ENCODE measurements at places on chromosomes 4 and X. TPM values are rescaled to one million over a fixed set of nuclear protein-coding genes. Genes with fewer than 3 reads are reported as not detected.

DNA sequence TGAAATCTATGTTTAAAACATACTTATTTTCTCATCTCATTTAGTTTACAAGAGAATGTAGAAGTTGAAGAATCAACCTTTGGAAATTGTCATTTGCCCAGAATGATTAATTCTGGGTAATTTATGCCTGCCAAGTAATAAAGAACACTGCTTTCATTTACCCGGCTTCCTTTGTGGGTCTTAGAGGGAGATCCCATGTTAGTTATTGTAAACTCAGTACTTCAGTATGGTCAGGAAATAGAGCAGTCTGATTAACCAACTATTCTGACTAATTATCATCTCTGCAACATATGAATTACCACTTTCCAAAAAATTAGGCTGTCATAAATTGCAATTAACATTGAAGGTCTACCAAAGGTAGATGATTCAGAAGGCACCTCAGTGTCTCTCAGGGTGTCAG, 324.5 kb downstream of the HNRNPD start:
- no peak for DNase-seq

- no peak for DNase-seq
Measured at GRCh38 chrX:1325515-1326116, 11.0 kb upstream of the IL3RA start.

The CYBB gene
- total RNA-seq = 48.9 TPM

The ARX gene
- not detected for total RNA-seq

Data from umbilical cord (tissue), 2 donors.